NCI-H1417 treated with DMSO at 0.1 percent for 48 hours (cell line): ENCODE measurements at places on chromosomes 5 and 9.
A peak's percentile ranks its signal among the peaks of the same experiment; 100 is the strongest.

GRCh38 chr5:113804264-113804663 lies 290.8 kb downstream of the YTHDC2 start:
- no peak for DNase-seq

DNA sequence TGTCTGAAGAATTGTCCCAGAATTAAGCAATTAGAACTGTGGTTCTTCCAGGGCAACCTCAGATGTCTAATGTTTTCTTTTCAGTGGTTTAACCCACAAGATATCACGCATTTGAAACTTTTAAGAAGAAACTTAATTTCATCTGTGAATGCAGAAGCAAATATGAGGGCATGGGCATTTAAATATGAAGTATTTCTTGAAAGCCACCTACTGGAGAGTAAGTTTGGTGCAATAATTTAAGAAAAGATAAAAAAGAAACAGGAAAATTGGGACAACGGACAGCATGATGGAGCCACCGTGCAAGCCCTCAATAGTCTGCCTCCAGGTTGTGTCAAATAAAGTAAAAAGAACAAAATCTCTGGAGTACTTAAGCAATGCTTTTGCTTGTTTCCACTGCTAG lies 1.2 kb upstream of the CAPSL start:
- no peak for DNase-seq

GRCh38 chr5:89246864-89247263 lies 363.9 kb upstream of the MEF2C start:
- DNase-seq, result no peak

GRCh38 chr5:74042959-74043358 lies 417.0 kb downstream of the ARHGEF28 start:
- DNase-seq, result no peak

- DNase-seq, result no peak
Observed at GRCh38 chr5:42749020-42749419, 7.6 kb upstream of the CCDC152 start.

GRCh38 chr5:139974661-139975060 lies 68.4 kb downstream of the NRG2 start:
- no peak for DNase-seq

- DNase-seq, result no peak
Observed at GRCh38 chr9:123544007-123544827, 188.2 kb downstream of the CRB2 start.

- DNase-seq, result no peak
Observed at GRCh38 chr9:86405926-86406325, 51.7 kb upstream of the TUT7 start.

- DNase-seq, result no peak
Observed at GRCh38 chr9:71302776-71303175, 181.4 kb upstream of the TRPM3 start.

DNA sequence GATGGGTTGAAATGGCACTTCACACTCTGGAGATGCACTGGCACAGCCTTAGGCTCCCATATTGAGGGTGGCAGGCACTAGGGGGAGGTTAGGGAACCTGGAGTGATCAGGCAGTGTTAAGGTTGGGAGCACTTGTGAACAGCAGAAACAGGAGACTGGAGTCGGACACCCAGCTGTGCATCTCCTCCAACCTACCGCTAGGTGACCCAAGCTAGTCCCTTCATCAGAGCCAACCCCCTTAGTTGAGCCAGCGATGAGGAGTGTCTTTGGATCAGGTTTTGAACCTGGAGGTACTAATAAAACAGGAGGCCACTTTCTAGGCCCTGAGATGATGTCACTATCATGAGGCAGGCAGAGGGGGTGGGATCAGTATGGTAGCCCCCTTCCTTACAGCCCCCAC lies 1.7 kb downstream of the ACTL7B start:
- no peak for DNase-seq

DNA sequence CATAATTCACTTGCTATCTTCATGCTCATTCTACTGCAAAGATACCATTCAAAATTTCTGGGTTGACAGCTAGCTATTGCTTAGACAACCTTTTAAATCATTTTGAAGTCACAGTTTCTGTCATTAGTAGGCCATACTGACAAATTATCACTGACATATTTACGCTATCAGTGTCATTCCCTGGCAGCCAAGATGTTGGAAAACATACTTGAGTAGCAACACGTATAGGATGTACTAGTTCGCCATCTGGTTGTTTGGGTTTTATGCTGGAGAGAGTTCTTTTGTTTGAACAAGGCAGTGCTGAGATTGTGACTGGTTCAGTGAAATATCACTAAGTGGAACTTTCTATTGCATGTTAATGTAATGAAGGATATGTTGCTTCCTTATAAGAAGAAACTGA lies 621.9 kb downstream of the DTWD2 start:
- DNase-seq, result no peak

GRCh38 chr9:109831998-109832658 lies 52.1 kb downstream of the PALM2AKAP2 start:
- no peak for DNase-seq

- DNase-seq, result no peak
Observed at GRCh38 chr5:179588166-179588565, 35.3 kb downstream of the HNRNPH1 start.

GRCh38 chr9:90969021-90969675 lies 167.5 kb downstream of the SYK start:
- peak; percentile 77 for DNase-seq

GRCh38 chr9:84841931-84842330 lies 172.4 kb downstream of the NTRK2 start:
- DNase-seq, result no peak

DNA sequence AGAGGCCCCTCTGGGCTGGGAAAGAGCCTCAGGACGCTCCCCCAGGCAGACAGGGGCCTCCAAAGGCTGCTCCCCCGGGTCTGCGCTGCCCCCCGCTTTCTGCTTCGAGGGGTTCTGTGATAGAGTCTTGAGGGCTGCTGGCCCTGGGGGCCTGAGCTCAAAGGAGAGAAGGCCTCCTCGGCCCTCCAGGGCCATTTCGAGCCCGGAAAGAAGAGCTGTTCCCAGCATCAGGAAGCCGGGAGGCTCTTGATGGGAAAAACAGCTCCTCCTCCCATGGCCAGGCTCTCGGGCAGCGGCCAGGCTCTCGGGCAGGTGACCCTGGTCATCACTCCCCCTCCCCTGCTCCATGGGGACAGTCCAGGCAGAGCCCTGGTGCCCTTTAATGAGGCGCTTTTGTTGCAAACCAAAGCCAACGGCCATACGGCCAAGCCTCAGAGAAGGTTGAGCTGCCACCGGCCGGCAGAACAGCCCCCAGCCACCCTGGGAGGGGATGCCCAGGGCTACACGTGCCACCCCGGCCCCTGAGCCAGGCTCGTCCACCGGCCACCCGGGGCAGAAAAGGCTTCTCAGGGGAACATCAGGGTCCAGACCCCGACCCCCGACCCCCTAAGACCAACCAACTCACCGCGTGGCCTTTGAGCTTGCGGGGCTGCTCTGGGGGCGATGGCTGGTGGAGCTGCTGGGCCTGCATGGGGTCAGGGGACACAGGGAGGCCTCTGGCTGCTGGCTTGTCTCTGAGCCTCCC lies 16.2 kb upstream of the QSOX2 start:
- no peak for DNase-seq

- DNase-seq, result no peak
Observed at GRCh38 chr5:91130759-91131158, 252.4 kb downstream of the ARRDC3 start.

- no peak for DNase-seq
Observed at GRCh38 chr5:54186912-54187445, 123.4 kb downstream of the ARL15 start.

- DNase-seq, result no peak
Observed at GRCh38 chr5:80208381-80208780, 47.5 kb downstream of the SERINC5 start.

DNA sequence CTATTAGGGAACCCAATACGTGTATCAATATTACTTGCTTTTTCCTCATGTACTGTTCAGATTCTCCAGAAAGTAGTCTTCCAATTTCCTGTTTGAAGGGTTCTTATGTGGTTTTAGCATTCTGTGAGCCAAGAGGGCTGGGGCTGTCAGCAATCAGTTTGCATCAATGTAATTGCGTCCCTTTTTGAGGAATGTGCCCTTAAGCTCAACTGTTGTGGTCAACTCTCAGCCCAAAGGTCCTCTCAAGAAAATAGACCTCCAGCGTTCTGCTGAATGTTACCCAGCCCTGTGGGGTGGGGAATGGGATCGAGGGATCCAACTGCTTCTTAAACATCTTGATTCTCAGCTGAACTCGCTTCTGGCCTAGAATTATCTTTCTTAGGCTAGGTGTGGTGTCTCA lies 43.8 kb upstream of the CDK20 start:
- no peak for DNase-seq

DNA sequence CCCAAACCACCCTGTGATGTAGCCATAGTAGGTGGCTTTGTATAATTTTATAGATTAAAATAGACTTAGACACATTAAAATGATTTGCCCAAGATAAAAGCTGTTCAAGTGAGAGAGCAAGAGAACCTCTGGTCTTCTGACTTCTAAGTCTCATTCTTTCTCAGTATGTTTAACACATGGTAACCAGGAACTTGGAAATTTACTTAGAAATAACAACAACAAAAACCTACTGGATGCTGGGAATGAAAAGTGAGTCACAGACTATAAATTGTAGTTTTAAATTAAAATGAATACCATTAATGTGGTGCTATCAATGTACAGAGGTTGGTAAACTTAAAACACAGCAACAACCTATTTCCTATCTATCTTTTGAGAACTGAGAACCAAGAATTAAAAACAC lies 30.4 kb downstream of the HMGCR start:
- DNase-seq, result no peak

DNA sequence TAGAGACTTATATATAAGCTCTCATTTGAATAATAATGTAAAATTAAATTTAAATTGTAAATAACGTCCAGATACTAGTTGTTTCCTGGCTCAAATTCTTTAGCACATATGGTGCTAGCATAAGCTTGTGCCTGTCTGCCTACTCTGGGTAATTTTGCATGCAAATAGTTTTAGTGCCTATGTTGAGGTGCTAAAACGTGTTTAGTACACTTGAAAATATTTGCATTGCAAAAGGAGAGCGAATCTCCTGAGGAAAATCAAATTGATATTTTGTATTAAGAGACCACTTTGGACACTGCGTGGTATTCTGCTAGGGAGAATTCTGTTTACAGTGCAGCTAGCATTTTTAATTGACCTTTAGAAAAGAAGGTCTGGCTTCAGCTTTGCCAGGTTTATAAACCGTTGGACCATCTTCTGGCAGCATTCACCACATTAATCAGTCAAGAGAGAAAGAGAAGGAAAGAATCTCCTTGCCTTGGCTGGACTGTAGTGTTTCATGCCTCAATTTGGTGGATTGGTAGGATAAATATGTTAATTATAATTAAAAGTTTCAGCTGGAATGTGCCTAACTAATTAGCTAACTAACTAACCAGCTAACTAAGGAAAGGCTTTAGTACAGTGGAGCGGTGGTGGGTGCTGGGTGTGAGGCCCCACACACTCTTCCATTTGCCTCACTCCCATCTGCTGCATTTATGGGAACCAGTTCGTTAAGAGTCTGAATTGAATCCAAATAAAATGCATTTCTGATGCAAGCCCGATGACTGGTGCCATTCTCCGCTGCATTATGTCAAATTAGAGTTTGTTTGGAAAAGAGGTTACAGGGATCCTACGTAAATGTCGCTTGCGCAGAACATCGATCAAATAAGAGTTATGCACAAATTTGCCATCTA lies 150.1 kb upstream of the MPDZ start:
- DNase-seq, result no peak

DNA sequence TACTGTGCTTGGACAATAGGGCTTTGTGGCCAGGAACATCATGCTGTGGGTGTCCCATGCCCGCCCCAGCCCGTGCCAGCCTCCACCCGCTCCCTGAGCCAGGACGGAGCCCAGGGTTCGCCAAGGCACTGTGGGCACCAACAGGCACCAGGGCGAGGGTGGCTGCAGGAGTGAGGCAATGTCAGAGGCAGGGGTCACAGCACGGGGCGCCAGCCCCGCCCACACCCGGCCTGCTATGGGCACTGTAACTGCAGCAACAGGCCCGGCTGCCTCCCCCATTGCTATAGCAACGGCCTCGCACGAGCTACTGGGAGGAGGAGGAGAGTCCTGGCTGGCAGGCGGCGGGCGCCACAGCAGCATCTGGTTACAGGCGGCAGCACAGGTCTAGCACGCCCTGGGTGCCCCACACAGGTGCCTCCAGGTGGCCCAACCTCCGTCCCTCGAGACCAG lies 2.5 kb downstream of the ABCA2 start:
- DNase-seq, result peak; percentile 81

- no peak for DNase-seq
Observed at GRCh38 chr9:18382243-18382642, 91.7 kb upstream of the ADAMTSL1 start.

- no peak for DNase-seq
Observed at GRCh38 chr9:98425079-98425478, 169.6 kb upstream of the TBC1D2 start.

- no peak for DNase-seq
Observed at GRCh38 chr5:40981420-40981819, 72.1 kb downstream of the C7 start.

DNA sequence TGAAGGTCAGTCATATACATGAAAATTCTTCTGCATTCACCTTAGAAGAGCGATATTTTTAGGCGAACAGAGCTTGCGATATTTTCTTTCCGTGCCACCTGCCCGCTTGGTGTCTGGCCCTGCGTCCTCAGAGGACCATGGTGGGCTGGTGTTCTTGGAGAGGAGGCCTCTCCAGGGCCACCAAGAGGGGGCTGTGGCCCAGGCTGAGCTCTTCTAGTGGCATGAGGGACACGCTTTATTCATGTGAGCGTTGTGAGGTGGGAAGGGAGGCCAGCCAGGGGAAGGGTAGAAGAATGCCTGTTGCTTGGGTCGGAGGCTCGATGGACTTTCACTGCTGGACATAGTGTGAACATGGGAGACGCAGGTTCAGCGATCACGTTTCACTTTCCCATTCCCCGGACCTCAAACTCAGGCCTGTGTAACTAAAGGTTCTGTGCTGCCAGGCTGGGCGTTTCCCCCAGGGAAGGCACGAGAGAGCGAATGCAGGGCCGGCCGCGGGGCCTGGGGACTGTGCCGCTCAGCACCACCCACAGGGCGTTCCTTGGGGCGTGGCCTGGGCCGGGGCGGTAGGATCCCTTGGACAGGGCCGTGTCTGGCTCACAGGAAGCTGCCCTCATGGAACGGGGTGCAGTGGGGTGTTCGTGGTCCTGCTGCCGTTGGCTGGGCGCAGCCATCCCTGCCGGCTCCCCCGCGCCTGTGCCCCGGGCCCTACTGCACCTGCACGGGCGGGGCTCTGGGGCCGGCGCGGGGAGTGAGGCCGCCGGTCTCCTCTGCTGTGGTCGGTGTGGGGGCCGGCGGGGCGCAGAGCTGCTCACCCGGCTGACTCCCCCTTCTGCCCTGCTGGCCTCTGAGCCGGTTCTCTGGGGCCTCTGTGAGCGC lies 40.7 kb upstream of the CLPTM1L start:
- no peak for DNase-seq
